ENCODE measurements at places on chromosomes 3 and 15. TPM values are rescaled to one million over a fixed set of nuclear protein-coding genes. Genes with fewer than 3 reads are reported as not detected.

GRCh38 chr3:100590114-100590839, 19.1 kb upstream of the ADGRG7 start:
- H3K4me1 ChIP-seq, result peaks cover 6% of the 10 kb centered on the region
- H3K36me3 ChIP-seq, result no peaks in the 10 kb centered on the region
- H3K4me3 ChIP-seq, result no peak overlapping the region
- peak; percentile 66 for DNase-seq
- no peak overlapping the region for H3K27ac ChIP-seq
- peaks cover 4% of the 10 kb centered on the region for H3K27me3 ChIP-seq

GRCh38 chr3:29384640-29385039, 103.8 kb downstream of the RBMS3 start:
- no peaks in the 10 kb centered on the region for H3K4me1 ChIP-seq
- no peak overlapping the region for H3K4me3 ChIP-seq
- H3K27me3 ChIP-seq, result no peaks in the 10 kb centered on the region
- DNase-seq, result no peak

- DNase-seq, result peak; percentile 43
- H3K27me3 ChIP-seq, result no peaks in the 10 kb centered on the region
- peak overlapping the region; percentile 86 for H3K27ac ChIP-seq
Observed at GRCh38 chr3:143751643-143752178, 96.6 kb downstream of the SLC9A9 start.

The ZNF80 gene
- 0.31 TPM for total RNA-seq

The IGSF10 gene
- total RNA-seq, result not detected

- H3K27me3 ChIP-seq, result peaks cover 4% of the 10 kb centered on the region
- no peak overlapping the region for H3K4me3 ChIP-seq
- H3K27ac ChIP-seq, result no peak overlapping the region
- no peaks in the 10 kb centered on the region for H3K4me1 ChIP-seq
- no peaks in the 10 kb centered on the region for H3K36me3 ChIP-seq
Observed at GRCh38 chr3:16059081-16059537, 115.4 kb upstream of the GALNT15 start.

- no peak overlapping the region for H3K4me3 ChIP-seq
- no peaks in the 10 kb centered on the region for H3K27me3 ChIP-seq
- no peaks in the 10 kb centered on the region for H3K4me1 ChIP-seq
- no peak for DNase-seq
Observed at GRCh38 chr3:126684218-126684751, 19.8 kb upstream of the CHCHD6 start.

DNA sequence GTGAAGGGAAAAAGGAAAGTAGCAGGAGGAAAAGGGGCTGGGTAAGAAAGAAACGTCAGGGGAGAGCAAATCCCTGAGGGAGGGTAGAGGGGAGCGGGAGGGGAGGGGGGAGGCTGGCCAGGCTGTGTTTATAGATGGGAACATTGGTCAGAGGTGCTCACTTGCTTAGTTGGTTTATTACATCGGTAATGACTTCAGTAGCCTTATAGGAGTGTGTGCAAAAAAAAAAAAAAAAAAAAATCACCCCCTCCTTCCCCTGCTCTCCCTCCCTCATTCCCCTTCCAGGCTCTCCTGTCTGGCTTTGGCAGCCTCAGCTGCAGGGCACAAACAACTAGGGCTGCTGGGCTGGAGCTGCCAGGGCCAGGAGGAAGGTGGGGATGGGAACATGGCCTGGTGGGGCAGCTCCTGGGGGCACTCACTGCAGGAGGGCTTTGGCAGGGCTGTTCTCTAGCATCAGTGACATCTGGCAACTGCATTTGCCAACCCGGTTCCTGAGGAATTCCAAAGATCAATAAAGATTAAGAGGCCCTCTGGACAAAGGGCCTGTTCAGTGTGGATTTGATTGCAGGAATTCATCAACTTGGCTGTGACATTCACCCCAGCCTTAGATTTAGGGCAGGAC, 334.5 kb upstream of the FRG2C start:
- peaks cover 5% of the 10 kb centered on the region for H3K27me3 ChIP-seq
- no peak for DNase-seq
- H3K4me1 ChIP-seq, result no peaks in the 10 kb centered on the region
- no peak overlapping the region for H3K4me3 ChIP-seq

- peaks cover 30% of the 10 kb centered on the region for H3K36me3 ChIP-seq
- peaks cover 14% of the 10 kb centered on the region for H3K4me1 ChIP-seq
- DNase-seq, result no peak
- H3K4me3 ChIP-seq, result no peak overlapping the region
- H3K27me3 ChIP-seq, result no peaks in the 10 kb centered on the region
Observed at GRCh38 chr15:89118481-89118989, 30.3 kb downstream of the ABHD2 start.

Data from activated CD4-positive, alpha-beta memory T cell treated with anti-CD3 and anti-CD28 coated beads for 36 hours (primary cell).